ENCODE measurements at places on chromosomes 2 and 18.

DNA sequence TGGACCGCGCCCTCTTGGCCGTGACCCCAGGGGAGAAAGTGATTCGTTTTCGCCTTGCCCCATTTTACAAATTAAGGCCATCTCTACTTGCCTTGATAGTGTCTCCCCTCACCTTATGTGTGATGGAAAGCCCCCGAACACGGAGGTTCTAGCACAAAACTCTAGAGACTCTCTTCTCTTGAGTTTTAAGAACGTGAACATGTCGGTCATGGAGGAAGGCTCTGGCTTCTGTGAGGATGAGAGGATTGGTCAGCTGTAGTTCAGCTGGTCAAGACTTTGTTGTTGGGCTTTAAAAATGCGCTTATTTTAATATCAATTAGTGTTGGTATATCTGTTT lies 828 bp downstream of the DYNC1I2 start:
- DNase-seq: no peak

GRCh38 chr2:152084076-152084475 lies 14.8 kb downstream of the CACNB4 start:
- DNase-seq: no peak

- no peak for DNase-seq
Measured at GRCh38 chr18:31065036-31065773, 22.7 kb upstream of the DSC3 start.

GRCh38 chr18:72246076-72246475 lies 298.1 kb downstream of the CBLN2 start:
- no peak for DNase-seq

DNA sequence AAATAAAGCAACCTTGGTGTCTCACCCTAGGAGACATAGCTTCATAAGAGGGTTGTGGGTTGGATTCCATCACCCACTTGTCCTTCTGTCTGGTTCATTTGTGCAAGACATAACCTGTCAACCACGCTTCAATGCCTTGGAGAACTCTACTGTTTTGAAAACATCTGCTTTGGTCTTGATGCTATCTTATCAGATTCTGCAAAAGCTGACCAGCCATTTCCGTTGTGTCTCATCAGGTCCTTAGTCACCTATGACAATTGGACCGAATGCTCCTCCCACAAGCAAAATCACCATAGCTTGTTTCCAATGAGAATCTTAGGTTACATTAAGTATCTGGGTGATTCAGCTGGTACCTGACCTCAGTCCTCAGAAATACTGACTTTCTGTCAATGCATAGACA lies 35.4 kb downstream of the STAT4 start:
- DNase-seq: peak; percentile 86

DNA sequence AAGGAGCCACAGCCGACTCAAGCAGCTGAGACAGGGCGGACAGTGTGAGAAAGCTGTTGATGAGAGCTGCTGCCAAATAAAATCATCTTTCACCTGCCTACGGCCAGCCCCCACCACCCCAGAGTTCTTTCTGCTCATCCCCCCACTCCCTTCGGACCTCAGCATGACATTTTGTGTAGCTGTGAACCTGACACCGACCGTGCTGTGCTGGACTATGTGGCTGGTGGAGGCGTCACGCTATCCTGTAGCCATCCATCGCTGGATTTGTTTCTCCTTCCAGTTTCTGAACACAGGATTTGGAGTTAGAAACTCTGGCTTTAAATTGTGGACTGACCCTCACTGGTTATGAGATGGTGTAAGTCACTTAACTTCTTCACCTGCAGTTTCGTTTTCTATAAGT lies 317.3 kb downstream of the DCDC2C start:
- no peak for DNase-seq

GRCh38 chr2:23757686-23758433 lies 169.1 kb downstream of the ATAD2B start:
- no peak for DNase-seq

DNA sequence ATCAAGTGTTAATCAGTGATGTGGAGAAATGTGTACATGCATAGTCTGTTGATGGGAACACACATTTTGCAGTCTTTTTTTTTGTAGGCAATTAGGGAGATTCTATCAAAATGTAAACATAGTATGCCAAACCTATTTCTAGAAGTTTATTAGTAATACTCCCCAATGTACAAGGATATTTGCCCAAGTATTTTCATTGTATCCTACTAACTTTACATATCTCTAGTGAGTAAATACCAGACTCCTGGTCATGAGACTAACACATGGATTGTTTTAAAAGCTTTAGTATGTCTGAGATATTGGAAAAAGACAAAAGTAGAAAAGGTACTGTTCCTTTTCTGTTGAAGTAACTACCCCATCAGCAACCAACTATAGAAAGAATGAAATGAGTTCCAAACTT lies 513.0 kb downstream of the PTPRM start:
- DNase-seq: no peak

- DNase-seq: peak; percentile 17
Measured at GRCh38 chr2:143175438-143175837, 46.2 kb downstream of the ARHGAP15 start.

DNA sequence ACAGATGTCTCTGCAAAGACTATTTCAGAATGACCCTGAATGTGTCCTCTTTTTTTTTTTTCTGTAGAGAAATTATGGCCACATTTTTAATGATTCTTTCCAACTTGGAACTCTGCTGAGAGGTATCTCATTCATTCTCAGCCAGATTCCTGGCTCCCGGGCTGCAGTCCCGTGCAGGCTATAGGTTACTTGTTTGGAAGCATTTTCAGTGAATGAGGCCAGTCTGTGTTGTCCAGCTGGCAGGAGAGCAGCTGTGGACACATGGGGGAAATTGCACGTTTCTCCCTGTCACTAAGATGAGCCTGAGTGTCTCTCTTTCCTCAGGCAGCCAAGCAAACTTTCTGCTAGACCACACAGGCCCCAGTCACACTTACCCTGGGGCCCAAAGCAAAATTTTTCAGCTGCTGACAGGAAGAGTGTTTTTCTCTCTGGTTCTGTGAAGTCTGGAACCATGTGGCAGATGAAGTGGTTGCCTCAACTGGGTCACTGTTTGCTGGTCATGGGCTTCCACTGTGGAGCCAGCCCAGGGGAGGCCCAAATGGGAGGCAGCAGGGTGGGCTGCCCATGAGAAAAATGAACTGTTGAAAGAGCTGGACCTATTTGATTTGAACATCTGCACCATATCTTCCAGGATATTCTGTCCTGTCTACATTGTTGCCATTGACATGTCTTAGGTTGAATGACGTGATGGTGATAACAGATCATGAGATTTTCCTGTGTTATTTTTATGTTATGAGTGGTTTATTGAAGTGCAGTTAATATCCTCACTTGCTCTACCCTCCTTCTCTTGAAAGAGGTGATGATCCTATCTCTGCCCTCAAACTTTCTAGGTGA lies 431.2 kb downstream of the LPIN1 start:
- DNase-seq: peak; percentile 15

- no peak for DNase-seq
Measured at GRCh38 chr2:208266936-208267335, 881 bp downstream of the PIKFYVE start.

DNA sequence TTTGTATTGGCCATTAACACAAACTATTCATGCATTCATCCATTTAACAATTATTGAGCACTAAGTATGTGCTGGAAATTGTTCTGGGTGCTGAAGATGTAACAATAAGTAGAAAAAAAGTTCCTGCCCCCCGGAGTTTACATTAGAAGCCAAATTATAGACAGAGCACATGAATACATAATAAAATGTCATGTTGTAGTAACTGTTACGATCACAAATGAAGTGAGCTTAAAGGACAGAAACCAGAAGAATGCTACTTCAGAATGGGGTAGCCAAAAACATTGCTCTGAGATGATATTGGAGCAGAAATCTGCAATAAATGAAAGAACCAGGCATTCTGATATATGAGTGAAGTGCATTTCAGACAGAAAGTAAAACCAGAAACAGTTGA lies 256.0 kb upstream of the SETBP1 start:
- DNase-seq: no peak
